ENCODE measurements at places on chromosomes 7 and 10.

DNA sequence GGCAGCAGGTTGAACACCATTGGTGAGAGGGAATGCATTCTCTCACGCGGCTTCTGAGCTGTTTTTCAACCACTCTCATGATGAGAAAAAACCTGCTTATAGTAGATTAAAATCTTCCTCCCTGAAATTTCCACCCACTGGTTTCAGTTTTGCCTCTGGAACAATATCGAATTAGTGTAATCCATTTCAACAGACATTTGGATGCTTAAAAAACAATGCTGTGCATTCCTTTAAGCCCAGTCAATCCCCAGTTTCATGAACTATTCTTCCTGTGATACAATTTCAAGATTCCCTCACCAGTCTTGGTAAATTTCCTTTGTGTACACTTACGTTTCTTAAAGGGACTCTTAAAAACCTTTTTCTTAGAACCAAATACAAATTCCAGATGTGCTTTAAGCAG lies 89.6 kb downstream of the ITIH5 start:
- DNase-seq: no peak

GRCh38 chr7:30549931-30550493 lies 44.7 kb upstream of the GARS1 start:
- DNase-seq: no peak

- no peak for DNase-seq
Measured at GRCh38 chr7:128948312-128948973, 10.7 kb downstream of the IRF5 start.

DNA sequence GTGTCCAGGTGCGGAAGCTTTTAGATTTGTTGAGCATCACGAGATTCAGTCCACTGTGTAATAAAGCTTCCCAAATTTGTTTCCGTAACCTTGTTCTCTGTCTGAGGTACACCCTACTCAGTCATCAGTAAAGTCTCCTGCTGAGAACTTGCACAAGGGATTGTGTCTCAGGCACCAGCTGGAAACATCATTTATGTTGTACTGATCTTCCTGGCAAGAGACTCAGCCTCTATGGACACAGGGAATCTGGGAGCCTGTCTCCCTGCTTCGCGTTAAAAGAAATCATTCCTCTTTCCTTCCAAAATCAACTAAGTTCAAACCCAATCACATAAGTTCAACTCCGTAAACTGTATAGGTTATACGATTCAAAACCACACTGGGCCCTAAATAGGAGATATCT lies 336.8 kb downstream of the GPR37 start:
- no peak for DNase-seq

GRCh38 chr10:129552119-129552518 lies 85.1 kb downstream of the MGMT start:
- no peak for DNase-seq

DNA sequence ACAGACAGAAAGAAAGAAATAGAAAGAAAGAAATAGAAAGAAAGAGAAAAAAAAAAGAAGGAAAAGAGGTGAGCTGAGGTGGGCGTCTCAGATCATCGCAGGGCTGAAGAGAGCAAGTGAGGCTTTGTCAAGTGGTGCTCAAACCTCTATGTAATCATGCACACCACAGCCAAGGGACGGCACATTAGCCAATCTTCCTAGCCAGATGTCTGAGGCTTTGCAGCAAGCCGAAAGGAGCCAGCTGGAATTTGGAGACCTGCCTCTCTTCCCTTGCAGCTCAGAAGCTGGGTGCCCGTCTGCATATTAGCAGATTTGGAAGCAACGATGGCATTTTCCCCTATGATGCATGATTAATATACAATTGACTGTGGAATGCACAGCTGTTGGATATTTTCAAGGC lies 52.5 kb downstream of the ADRA2A start:
- DNase-seq: no peak

- no peak for DNase-seq
Measured at GRCh38 chr10:105800641-105801040, 1159.6 kb downstream of the SORCS3 start.

- DNase-seq: no peak
Measured at GRCh38 chr10:11528286-11528685, 83.2 kb downstream of the USP6NL start.

GRCh38 chr7:123627851-123628250 lies 26.2 kb downstream of the ASB15 start:
- no peak for DNase-seq
